ENCODE measurements at places on chromosomes 12 and 14.

DNA sequence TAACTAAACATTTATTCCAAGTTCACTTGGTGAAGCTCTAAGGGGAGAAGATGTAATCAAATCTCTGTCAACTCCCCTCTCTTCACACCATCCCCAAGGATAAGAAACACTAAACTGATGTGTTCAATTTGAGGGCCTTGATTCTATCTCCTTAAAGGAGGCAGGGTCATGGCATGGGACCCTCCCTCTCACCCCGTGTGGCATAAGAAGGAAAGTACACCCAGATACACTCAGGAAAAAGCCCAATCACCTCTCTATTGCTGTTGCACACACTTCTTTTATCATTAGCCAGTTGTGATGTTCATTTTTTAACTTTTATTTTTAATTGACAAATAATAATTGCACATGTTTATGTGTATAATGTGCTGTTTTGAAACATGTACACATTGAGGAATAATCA, 35.1 kb downstream of the WASHC3 start:
- DNase-seq, result no peak

DNA sequence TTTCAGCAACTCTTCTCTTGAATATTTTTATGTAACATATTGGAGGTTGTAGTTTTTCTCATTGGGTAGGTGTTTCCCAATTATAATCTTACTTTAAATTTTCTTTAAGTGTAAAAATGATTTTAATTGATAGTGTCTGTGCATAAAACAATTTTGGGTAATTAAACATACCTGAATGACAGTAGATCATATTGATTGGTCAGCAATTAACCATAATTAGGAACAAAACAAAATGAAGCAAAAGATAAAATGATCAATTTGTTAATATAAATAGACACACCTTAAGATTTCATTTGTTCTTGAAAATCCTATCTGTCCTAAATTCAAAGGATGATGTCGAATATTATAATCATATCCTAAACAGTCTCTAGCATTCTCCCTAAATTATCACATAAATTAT, 468.3 kb downstream of the PDZRN4 start:
- DNase-seq, result no peak

DNA sequence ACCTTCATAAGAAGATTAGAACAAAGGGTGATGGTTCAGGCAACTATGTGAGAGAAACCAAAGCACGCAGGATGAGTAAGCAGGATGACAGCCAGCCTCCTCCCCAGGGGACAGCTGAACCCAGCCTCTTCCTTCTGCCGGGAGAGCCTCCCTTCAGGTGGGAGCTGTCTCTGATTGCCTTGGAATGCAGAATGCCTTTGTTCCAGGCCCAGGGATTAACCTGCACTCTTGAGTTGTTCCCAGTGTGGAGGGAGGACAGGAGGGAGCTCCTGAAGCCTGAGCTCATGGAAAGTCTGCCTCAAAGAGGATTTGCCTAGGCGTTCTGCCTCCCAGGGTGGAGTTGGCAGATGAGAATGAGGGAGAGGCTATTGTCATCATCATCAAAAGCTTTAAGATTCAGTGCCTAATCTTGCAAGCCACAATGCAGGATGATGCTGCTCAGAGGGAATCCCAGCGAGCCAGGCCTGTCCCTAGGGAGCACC, 3.6 kb upstream of the KRT6A start:
- DNase-seq, result no peak

DNA sequence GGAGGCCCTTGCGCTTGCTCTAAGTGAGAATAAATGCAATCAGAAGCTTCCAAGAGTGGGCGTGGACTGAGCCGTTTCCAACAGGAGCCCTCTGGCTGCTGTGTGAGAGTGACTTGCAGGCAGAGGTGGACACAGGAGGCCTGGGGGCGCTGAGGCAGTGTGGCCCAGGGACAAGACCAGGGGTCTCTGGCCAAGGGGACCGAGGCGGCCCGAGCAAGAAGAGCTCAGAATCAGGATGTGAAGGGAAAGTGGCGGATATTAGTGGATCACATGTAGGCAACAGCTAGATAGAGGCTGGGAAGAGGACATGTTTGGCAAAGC, 8.6 kb downstream of the RIMBP2 start:
- DNase-seq, result no peak

- no peak for DNase-seq
Observed at GRCh38 chr12:3185260-3185870, 108.2 kb downstream of the TSPAN9 start.

DNA sequence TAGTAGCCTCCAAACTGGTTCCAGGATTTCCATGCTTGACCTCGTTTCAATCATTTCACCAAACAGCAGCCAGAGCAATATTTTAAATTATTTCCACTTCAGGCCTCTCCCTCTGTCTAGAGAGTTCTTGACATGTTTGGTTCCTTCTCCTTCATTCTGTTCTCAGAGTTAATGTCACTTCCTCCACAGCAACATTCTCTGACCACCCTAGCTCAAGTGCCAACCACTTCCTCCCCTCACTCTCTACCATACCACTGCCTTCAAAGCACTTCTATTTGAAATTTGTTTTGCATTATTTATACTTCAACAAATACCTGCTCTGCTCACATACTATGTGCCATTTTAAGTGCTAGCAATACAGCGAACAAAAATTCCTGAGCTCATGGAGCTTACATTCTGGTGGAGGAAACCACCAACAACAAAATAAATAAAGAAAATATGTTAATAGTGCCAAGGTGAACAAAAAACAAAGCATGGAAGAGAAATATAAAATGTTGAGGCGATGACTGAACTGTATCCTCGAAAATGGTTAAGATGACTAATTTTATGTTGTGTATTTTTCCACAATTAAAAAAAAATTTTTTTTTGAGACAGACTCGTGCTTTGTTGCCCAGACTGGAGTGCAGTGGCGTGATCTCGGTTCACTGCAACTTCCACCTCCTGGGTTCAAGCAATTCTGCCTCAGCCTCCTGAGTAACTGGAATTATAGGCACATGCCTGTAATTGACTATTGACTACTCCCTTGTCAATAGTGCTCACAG, 17.3 kb downstream of the BAZ1A start:
- DNase-seq, result no peak

- no peak for DNase-seq
Observed at GRCh38 chr12:19307451-19307850, 131.8 kb upstream of the AEBP2 start.

GRCh38 chr14:57865403-57866198, at the start of gene SLC35F4:
SLC35F4 (minus strand) TSS chr14:57866092.
- DNase-seq, result no peak

GRCh38 chr12:51262758-51263177, 7.4 kb downstream of the SMAGP start:
- no peak for DNase-seq

DNA sequence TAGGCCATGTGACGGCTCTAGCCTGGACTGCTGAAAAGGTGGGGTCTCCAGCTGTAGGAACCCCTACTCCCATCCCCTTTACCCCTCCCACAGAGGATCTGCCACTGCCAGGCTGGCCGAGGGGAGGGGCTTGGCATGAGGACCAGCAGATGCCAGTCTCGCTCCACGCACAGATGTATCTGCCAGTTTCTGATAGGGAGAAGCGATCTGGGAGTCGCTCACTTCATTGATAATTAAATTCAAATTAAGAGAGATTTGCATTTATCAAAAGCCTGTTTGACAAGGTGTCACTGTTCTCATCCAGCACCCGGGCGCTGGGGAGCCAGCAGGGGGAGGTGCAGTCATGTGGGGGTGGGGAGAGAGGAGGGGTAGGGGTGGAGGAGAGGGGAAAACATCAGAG, 217.6 kb upstream of the MYL2 start:
- no peak for DNase-seq

- no peak for DNase-seq
Observed at GRCh38 chr12:6154730-6155459, 30.4 kb upstream of the VWF start.

- no peak for DNase-seq
Observed at GRCh38 chr12:91178139-91178561, 4.5 kb downstream of the DCN start.

GRCh38 chr12:101773650-101774162, 34.4 kb upstream of the SYCP3 start:
- DNase-seq, result peak; percentile 82

GRCh38 chr12:113862590-113863454, 103.3 kb downstream of the RBM19 start:
- DNase-seq, result peak; percentile 63

DNA sequence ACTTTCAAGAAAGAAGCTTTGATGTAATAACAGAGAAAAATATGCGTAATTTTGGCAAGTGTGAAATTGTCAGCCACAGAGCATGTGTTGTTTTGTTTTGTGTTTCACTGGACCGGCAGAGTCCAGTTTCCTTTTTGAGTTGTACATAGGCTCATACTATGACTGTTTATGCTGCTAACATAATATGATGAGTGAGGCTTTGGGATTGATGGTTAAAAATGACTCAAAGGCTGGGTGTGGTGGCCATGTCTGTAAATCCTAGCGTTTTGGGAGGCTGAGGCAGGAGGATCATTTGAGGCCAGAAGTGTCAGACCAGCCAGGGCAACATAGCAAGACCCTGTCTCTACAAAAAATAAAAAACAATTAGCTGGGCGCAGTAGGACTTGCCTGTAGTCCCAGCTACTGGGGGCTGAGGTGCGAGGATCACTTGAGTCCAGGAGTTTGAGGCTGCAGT, 487.9 kb downstream of the PCNX1 start:
- no peak for DNase-seq

DNA sequence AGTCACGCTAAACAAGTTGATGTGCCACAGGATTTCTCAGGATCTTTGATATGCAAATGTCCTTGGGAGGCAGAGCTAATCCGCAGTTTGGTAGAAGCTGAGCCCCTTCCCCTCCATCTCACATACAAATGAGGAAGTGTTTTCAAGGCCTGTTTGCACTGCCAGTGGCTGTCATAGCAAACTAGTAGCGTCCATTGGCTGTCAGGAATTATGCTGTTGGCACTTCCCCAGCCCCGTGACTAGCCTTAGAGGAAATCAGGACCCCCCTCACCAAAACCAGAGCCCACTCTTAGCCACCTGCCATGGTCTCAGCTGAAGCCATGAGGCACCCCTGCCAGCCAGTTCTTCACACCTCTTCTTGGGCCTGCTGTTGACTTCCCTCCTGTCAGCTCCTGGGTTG, 253.9 kb downstream of the CACNA1C start:
- DNase-seq, result no peak

- no peak for DNase-seq
Observed at GRCh38 chr14:102462391-102462790, 47.2 kb downstream of the ANKRD9 start.

DNA sequence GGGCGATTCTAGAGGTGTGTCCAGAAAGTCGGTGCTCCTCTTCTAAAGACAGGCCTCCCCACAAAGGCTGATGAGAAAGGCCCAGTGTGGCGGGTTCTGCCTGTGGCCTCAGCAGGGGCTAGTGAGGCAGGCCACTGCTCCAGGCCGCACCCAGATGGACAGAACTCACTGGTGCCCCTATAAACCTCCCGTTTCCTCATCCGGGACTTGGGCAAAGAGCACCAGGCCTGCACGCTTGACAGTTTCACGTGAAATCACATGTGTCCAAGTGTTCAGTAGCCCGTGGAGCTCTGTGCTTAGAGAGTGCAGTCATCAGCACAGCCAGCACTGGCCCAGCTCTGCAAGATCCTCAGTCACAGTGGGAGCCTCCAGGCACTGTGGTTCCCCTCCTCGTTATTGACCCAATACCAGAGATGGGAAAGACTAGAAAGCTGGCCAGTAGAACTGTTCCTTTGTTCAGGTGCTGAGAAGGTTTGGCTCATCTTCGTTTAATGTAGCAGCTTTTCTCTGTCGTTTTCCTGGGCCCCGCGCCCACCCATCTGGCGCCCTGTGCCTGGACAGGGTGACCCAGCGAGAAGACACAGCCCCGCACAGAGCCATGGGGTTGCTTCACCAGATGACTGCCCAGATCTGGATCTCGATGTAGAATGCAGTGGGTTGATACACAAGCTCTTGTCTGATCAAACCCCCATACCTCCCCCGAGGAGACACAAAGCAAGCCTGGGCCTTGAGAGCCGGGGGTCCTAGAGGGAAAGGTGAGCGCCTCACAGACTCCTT, 26.3 kb downstream of the IL31 start:
- DNase-seq, result no peak

DNA sequence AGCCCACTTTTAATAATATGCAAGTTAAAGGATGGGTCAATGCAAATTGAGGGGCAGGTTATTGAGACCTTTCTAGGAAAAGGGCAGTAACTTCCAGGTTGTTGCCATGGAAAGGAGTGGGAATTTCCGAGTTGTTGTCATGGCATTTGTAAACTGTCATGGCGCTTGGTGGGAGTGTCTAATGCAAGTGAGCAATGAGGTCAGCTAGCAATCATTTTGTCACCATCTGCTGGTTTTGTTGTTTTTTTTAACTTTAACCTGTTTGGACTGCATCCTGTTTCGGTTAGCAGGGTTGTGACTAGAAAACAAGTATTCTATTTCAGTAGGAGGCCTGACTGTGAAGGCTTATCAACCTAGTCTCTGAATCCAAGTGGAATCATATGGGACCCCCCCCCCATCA, 85.8 kb upstream of the TSPAN11 start:
- DNase-seq, result no peak

GRCh38 chr12:30019366-30020140, 235.8 kb upstream of the TMTC1 start:
- DNase-seq, result no peak

DNA sequence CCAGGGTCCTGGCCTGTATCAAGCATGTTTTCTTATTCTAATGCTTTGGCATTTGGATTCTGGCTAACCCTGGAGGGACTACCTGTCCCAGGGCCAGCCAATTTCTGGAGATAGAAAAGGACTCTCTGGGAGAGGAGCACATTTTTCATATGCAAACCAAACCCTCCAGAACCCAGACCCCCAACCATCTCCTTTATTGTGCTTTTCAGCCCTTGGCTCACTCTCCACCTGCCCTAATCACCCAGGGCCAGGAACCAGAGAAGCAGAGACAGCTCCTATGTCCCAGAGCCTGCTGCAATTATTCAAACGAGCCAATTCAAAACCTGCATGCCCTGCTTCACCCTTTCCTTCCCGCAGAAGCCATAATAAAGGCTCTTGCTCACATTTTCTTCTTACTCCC, 23.8 kb downstream of the HSPB8 start:
- DNase-seq, result no peak

DNA sequence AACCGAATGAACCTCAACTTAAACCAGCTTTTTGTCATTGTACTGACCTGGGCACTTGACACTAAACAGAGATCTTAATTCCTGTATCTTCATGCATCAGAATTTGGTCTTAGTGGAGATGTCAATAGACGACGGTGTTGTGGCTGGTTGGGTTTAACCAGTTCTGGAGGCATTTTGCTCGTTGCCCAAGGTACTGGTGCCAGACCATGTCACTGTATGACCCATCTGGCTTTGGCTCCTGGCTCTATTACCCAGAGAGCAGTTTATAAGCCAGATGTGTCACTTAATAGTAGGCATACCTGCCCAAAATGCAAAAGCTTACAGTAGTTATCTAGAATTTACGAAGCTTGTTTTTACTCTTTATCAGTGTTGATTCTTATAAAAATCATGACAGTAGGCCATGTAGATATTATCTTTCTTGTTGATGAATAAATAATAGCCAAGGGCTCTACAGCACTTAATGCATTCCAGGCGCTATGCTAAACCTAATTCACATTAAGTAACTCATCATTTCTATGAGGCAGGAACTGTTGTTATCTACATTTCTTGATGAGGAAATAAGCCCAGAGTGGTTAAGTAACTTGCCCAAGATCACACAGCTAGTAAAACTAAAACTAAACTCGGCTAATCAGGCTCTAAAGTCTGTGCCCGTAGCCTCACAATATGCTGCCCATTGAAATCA, 179.7 kb upstream of the HIF1A start:
- DNase-seq, result no peak
